Mesendoderm (in vitro differentiated cells): ENCODE measurements at places on chromosomes 6 and 20.

GRCh38 chr6:153436351-153436750, 305.3 kb upstream of the RGS17 start:
- peak; percentile 27 for DNase-seq

DNA sequence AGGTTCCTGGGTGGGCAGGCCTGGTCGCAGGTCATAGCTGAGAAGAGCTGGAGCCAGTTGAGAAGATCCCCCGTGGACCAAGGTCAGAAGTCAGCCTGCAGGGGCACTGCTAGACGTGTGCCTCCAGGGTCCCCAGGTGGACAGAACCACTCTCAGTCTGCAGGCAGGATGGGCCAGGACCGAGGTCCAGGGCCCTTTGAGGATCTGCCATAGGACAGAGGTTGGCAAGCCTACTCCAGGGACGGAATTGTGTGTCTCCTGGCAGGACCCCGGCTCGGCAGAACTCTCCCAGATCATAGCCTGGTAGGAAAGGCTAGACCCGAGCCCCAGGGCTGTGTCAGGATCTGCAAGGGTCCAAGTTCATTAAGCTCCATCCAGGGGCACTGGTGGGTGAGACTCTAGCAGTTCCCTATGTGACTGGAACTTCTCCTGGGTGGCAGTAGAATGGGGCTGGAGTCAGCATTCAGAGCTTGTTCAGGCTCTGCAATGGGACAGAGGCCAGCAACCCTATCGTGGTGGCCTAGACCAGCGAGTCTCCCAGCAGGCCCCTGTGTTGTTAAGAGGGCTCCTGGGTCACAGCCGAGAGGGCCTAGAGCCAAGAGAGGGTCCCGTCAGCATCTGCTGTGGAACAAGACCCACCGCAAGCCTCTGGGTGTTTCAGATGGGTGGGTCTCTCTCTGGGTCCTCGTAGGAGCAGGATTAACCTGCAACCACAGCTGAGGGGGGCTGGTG, 18.2 kb downstream of the TTLL2 start:
- no peak for DNase-seq

GRCh38 chr20:50843331-50844276, 48.7 kb downstream of the BCAS4 start:
- DNase-seq: no peak

DNA sequence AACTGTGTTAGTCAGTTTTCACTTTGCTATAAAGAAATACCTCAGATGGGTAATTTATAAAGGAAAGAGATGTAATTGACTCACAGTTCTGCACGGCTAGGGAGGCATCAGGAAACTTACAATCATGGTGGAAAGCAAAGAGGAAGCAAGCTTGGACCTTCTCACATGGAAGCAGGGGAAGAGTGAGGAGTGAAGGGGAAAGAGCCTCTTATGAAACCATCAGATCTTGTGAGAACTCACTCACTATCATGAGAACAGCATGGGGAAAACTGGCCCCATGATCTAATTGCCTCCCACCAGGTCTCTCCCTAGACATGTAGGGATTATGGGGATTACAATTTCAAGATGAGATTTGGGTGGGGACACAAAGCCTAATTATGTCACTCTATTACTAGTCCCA, 41.3 kb upstream of the PLAGL1 start:
- no peak for DNase-seq

DNA sequence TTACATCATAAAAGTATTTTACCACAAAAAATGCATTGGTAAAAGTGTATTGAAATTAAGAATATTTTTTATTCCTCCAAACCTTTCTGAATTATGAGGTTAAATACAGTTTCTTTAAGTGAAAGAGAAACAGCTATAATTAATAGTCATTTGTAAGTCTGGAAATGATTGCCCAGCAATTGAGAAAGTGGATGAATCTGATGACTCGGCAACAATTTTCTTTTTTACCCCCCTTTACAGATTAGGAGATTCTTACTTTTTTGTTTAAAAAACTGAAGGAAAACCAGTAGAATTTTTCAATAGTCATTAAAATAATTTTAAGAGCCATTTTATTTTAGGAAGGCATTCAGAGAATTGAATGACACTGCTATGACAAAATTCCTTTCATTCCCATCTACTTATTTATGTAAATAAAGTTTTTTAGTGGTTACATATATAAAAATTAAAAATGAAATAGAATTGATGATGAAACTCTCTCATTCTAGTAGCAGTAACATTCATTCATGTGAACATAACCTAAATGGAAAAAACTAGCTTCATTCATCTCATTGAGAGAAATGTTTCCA, 169.6 kb upstream of the PRND start:
- no peak for DNase-seq

DNA sequence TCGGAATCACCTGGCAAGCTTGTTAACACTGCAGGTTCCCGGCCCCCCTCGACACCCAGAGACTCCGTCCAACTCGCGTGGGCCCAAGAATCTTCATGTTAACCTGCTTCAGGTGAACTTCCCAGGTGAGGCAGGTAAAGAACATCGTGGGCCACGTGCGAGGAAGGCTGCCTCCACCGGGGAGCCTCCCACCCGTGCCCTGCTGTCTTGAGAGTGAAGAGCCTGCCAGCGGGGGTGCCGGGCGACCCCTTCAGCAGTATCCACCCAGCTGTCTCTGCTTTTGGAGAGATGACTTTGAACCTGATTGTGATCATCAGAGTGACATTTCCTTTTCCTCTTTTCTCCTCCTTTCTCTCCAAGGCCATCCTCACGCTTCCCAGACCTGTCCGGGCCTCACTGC, 22.9 kb upstream of the RTF2 start:
- DNase-seq: no peak

GRCh38 chr6:34182751-34183531, 37.1 kb upstream of the GRM4 start:
- DNase-seq: peak; percentile 59

- no peak for DNase-seq
Observed at GRCh38 chr6:140398076-140398475, 1023.6 kb upstream of the CITED2 start.

GRCh38 chr6:13274707-13275434, 53.5 kb downstream of the TBC1D7 start:
- DNase-seq: no peak

- DNase-seq: no peak
Observed at GRCh38 chr6:155678361-155678760, 222.7 kb upstream of the NOX3 start.
